Activated T-helper 1 cell treated with anti-CD3 and anti-CD28 coated beads, Interleukin-12 subunit alpha, Interleukin-12 subunit beta, Interleukin-2, Interleukin-4 antibody, amounts not matched to agents 30 ng/mL and 10 ng/mL and 1 ng/mL, durations not matched to agents 14 hours and 24 hours and 36 hours (primary cell): ENCODE measurements at places on chromosomes 16 and 17. TPM values are rescaled to one million over a fixed set of nuclear protein-coding genes. Genes with fewer than 3 reads are reported as not detected.

Gene WNT3
- total RNA-seq = 0.05 TPM in 1 of 2 replicates, not detected in the other

Gene TEKT3
- total RNA-seq = not detected in 2 replicates

Gene HBQ1
- total RNA-seq = 0.54 and 0.88 TPM in 2 replicates

GRCh38 chr16:85391769-85392583, 221.1 kb upstream of the GSE1 start:
- no peaks in the 10 kb centered on the region for H3K27me3 ChIP-seq
- DNase-seq = no peak
- H3K4me3 ChIP-seq = no peak overlapping the region
- no peaks in the 10 kb centered on the region for H3K4me1 ChIP-seq
- no peak overlapping the region for H3K27ac ChIP-seq

DNA sequence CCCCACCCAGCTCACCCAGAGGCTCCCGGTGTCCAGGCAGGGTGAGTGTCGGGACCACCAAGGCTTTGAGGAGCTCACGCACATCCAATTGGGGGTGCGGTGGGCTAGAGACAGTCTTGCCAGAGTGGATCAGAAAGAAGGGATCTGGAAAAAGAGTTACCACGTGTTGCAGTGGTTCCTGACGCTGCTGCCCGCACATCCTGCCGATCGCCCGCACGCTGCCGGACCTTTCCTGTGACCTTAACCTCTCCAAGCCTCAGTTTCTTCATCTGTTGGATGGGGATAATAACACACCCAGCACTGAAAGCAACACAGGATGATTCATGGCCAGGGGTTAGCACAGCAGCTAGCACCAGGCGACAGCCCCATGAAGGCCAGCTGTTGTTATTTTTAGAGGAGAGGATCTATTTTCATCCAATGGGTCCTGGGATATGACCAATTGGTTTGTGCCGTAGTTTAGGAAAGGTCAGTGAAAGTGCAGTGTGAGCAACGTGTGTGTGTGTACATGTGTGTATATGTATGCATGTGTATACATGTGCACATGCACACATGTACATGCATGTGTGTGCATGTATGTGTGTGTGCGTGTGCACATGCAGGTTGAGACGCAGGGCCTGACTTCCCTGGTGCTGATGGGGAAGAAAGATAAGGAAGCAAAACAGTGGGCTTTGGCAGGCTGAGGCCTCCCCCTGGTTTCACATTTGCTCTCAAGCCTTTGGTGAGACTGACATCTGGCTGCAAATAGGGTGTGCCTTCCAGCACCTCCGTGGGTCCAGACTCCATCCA, 2.5 kb downstream of the ITGAX start:
- H3K4me3 ChIP-seq = peak overlapping the region; percentile 36
- peaks cover 23% of the 10 kb centered on the region for H3K36me3 ChIP-seq
- no peaks in the 10 kb centered on the region for H3K27me3 ChIP-seq
- H3K27ac ChIP-seq = peak overlapping the region; percentile 82
- no peak for DNase-seq
- H3K4me1 ChIP-seq = peaks cover 64% of the 10 kb centered on the region

DNA sequence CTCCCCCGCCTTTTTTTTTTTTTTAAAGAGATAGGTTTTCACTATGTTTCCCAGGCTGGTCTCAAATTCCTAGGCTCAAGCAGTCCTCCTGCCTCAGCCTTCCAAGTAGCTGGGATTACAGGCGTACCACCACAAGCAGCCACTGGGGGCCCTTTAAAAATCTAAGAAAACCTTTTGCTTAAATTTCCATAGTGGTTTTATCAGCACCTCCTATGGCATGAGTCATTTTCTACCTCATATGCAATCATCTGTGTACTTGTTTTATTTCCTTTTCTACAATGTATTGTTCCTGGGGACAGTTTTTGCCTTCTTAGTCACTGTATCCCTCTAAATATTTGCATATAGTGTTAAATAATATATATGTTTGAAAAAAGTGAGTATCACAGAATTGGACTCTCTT, 29.2 kb downstream of the GNA13 start:
- H3K27ac ChIP-seq = peak overlapping the region; percentile 91
- peak; percentile 31 for DNase-seq
- peaks cover 18% of the 10 kb centered on the region for H3K36me3 ChIP-seq
- peak overlapping the region; percentile 60 for H3K4me3 ChIP-seq
- no peaks in the 10 kb centered on the region for H3K27me3 ChIP-seq

DNA sequence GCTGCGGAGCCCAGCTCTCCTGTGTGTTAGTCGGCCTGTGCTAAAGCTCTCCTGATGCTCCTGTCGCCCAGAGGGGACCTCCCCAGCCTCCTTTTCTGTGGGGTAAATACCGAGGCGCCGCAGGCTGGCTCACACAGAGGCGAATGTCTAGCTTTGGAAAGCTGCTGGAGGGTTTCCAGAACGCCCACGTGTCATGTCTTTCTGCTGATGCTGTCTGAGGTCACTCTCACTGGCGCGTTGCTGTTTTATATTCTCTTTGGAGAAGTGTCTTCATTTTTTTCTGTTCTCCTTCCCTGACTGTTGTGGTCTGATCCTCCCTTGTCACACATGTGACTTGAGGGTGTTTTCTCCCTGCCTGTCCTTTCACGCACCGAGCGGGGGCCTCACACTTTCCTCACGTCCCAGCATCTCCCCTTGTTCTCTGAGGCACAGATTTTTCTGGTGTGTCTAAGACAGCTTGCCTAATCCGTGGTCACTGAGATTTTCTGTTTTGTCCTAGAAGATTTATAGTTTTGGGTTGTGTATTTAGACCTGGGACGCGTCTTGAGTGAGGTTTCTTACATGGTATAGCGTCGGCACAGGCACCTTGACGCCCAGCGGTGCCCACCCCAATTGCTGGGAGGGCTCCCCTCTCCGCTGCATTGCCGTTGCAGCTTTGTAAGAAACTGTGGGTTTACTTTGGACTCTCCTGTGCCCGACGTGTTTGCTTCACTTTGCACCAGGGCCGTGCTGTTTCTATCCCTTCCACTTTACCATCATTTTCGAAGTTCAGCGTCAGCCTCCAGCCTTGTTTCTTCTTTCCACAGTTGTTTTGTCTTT, 92.1 kb upstream of the ZNF750 start:
- no peak for DNase-seq
- H3K27ac ChIP-seq = no peak overlapping the region
- H3K27me3 ChIP-seq = no peaks in the 10 kb centered on the region
- peaks cover 48% of the 10 kb centered on the region for H3K36me3 ChIP-seq
- no peaks in the 10 kb centered on the region for H3K4me1 ChIP-seq
- H3K4me3 ChIP-seq = no peak overlapping the region

GRCh38 chr17:16483021-16483645, 8.9 kb downstream of the LRRC75A start:
- peaks cover 3% of the 10 kb centered on the region for H3K27me3 ChIP-seq
- no peak overlapping the region for H3K4me3 ChIP-seq
- H3K27ac ChIP-seq = no peak overlapping the region
- no peaks in the 10 kb centered on the region for H3K36me3 ChIP-seq
- H3K4me1 ChIP-seq = no peaks in the 10 kb centered on the region
- DNase-seq = no peak

GRCh38 chr17:68060336-68060735, 24.8 kb downstream of the KPNA2 start:
- H3K36me3 ChIP-seq = no peaks in the 10 kb centered on the region
- peaks cover 4% of the 10 kb centered on the region for H3K27me3 ChIP-seq
- no peak overlapping the region for H3K4me3 ChIP-seq
- H3K27ac ChIP-seq = no peak overlapping the region

GRCh38 chr16:85751698-85752501, 1.0 kb upstream of the C16orf74 start:
- no peaks in the 10 kb centered on the region for H3K36me3 ChIP-seq
- peak overlapping the region; percentile 11 for H3K4me3 ChIP-seq
- DNase-seq = no peak
- peaks cover 35% of the 10 kb centered on the region for H3K27me3 ChIP-seq
- no peaks in the 10 kb centered on the region for H3K4me1 ChIP-seq
- H3K27ac ChIP-seq = no peak overlapping the region

- H3K4me1 ChIP-seq = no peaks in the 10 kb centered on the region
- no peak overlapping the region for H3K4me3 ChIP-seq
- H3K27ac ChIP-seq = no peak overlapping the region
- H3K36me3 ChIP-seq = no peaks in the 10 kb centered on the region
- peaks cover 22% of the 10 kb centered on the region for H3K27me3 ChIP-seq
These were observed 11.6 kb upstream of the MFAP4 start for GRCh38 chr17:19398301-19399181.

DNA sequence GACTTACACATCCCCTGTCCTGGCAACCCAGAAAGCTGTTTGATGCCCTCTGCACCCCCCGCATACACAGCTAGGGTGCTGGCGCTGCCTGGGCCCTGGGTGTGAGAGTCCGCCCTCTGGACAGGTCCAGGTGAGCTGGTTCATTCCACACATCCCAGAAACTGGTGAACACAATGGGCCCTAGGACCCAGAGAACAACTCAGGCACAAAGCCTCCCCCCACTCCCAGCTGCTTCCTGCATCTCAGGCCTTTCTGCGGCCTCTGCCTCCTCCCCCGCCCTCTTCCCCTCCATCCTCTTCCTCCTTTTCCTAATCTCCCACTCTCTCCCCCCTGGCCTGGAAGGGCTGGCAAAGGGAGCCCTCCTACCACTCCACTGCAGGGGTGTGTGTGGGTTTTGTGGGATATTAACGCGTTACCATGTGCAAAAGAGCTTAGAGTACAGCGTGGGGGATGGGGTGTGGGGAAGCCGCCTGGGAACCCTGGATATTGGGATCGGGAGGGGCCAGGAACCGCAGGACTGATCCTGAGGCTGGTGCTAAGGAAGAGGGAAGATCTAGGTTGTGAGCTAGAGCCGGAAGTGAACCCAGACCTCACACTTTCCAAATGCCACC, 1.6 kb upstream of the PPP1R9B start:
- H3K4me3 ChIP-seq = peak overlapping the region; percentile 92
- peak; percentile 56 for DNase-seq
- H3K27me3 ChIP-seq = no peaks in the 10 kb centered on the region
- peaks cover 33% of the 10 kb centered on the region for H3K4me1 ChIP-seq
- H3K27ac ChIP-seq = peak overlapping the region; percentile 95
